Activated CD8-positive, alpha-beta memory T cell treated with anti-CD3 and anti-CD28 coated beads for 1 hour (primary cell): ENCODE measurements at places on chromosomes 1 and 21.

GRCh38 chr21:16644685-16645084 is 868.2 kb upstream of the CXADR start:
- no peak for DNase-seq

GRCh38 chr1:5415606-5416005 is 576.6 kb downstream of the NPHP4 start:
- DNase-seq: no peak

DNA sequence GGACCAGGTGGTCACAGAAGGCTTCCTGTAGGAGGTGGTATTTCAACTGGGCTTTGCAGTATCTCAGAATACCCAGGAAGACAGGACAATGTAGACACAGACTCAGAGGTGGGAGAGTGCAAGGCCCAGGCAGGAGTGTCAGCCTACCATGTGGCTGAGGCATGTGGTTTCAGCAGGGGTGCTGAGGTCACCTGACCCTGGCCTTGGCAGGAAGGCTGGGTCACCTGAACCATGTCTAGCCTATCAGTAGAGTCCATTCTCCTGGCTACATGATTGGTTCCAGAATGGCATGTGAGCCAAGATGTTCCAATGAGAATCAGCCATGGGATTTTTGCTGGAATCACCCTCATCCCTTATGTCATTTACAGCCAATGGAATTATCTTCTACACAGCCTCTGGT is 169.4 kb downstream of the ACTL8 start:
- no peak for DNase-seq

- no peak for DNase-seq
Observed at GRCh38 chr1:207799989-207800648, 48.3 kb downstream of the CD46 start.

- DNase-seq: no peak
Observed at GRCh38 chr1:83815330-83815729, 183.6 kb downstream of the TTLL7 start.

- DNase-seq: no peak
Observed at GRCh38 chr21:29217818-29218291, 80.9 kb upstream of the BACH1 start.

- no peak for DNase-seq
Observed at GRCh38 chr1:210786546-210786945, 347.4 kb downstream of the KCNH1 start.

DNA sequence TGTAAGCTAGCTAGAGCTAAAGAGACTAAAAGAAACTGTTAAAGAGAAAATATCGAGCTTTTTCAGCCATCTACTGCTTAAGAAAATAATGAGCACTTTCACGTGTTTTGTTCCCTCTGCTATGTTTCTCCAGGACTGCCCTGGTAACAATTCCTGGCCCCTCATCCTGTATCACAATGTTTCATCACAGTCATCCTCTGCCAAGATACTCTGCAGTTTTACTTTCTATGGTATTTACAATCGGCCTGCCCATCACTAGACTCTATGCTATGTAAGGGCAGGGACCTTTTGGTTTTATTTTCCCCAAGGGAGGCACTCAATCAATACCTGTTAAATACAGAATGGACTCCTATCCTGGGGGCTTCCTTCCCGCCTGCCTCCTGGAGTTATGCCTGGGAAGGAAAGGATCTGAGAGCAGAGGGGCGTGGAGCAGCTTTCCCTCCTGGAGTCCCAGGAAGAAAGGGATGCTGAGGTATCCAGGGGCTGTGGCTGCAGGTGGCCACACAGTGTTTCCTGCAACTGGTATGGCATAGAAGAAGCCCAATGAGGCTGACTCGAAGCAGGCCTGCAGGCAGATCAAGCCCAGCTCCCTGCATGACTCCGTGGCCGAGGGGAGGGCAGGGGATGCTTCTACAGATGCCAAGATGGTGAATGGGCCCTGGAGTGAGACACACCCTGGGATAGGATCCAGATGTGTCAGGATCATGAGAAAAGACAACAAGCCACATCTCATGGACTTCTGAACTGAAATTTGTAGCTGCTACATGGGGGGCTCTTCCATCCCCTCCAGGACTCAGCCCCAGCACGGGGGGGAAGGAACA is 52.9 kb downstream of the MATN1 start:
- DNase-seq: no peak

DNA sequence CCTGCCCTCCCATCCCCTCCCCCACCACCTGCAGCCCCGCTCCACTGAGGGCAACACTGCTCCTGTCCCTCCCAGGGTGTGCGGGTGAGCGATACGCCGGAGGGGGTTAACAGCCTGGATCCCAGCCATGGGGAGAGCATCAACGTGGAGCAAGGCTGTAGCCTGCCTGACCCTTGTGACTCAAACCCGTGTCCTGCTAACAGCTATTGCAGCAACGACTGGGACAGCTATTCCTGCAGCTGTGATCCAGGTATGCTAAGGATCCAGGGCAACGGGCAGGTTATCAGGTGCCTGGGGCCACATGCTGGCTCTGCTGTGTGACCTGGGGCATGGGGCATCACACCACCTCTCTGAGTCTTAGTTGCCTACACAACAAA is 15.0 kb downstream of the CELSR2 start:
- no peak for DNase-seq
